ENCODE measurements at places on chromosomes 1 and 21.

DNA sequence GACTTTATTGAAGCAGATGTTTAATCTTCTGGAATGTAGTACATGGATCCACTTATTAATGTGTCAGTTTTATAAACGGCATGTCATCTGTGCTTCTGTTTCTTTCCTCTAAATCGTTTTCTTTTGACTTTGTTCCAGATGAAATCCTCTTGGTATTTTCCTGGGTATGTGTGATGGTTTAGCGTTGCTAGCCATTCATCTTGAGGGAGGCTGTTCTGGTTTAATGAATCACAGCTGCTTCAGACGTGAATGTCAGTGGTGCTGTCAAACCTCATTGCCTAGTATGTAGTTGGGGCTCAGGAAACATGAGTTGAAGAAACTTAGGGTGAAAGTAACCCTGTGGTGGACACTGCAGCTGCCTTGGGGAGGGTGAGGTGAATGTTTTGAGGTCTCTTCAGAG lies 33.2 kb downstream of the KCNK1 start:
- DNase-seq, result no peak

GRCh38 chr1:215056584-215056983 lies 26.0 kb upstream of the KCNK2 start:
- no peak for DNase-seq

- DNase-seq, result no peak
Observed at GRCh38 chr1:213245260-213245910, 194.3 kb downstream of the RPS6KC1 start.

DNA sequence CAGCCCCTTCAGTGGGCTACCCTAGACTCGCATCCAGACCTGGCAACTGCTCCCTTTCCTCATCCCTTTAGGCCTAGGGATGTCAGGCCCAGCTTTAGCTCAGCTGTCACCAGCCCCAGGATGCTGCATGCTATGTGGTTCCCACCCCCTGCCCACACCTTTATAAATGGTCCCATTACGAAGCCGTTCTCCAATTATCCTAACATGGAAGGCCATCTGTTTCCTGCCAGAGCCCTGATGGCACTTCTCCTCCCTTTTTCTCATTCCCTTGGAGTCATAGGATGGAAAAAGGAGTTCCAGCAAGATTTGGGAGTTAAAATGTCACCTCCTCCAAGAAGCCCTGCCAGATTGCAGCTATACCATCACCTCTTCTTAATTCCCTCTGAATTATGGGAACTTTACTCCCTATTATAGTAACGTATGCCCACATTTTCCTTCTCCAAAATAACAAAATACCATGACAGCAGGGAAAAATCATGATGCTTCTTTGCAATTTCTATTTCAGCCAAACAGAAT lies 205.0 kb upstream of the GRIK3 start:
- DNase-seq, result no peak

- no peak for DNase-seq
Observed at GRCh38 chr1:171334024-171334640, 20.1 kb downstream of the FMO4 start.

- DNase-seq, result no peak
Observed at GRCh38 chr1:232390590-232390989, 239.3 kb downstream of the SIPA1L2 start.

GRCh38 chr1:221961532-221962292 lies 219.8 kb upstream of the DUSP10 start:
- peak; percentile 42 for DNase-seq

DNA sequence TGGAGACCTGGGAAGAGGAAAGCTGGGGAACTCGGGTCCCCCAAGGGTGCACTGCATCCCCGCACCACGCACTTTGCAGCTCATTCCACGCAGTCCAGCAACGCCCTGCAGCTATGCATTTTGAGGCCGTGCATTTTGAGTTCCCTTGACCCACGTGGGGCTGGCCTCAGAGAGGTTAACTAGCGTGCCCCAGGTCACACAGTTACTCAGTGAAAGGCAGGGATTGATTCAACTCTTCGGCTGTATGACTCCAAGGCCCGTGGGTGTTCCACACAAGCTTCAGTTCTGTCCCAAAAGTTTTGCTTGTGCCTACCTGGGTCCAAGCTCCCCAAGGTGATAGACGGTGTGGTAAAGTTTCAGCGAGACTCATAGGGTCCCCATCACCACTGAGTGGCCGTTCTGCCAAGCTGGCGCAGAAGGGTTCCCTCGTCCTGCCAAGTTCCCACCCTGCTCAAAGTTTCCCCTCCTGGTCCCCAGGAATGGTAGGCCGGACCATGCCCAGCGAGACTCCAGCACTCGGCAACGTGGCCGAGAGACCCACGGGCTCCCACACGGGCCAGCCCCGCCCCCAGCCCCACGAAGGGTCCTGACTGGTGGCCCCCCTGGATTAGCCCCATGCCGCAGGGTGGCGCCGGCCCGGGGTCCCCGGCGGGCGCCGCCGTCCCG lies 611 bp downstream of the HSPG2 start:
- DNase-seq, result no peak

- DNase-seq, result no peak
Observed at GRCh38 chr1:67285780-67286488, 21.7 kb upstream of the IL12RB2 start.
